G401 (cell line): ENCODE measurements at places on chromosomes 12 and 14. TPM values are rescaled to one million over a fixed set of nuclear protein-coding genes. Genes with fewer than 3 reads are reported as not detected.

Gene IRAK3
- not detected in 2 replicates for total RNA-seq

Gene RBM23
- 62.2 and 78.0 TPM in 2 replicates for total RNA-seq

Gene NXPH4
- total RNA-seq = 0.49 TPM in 1 of 2 replicates, not detected in the other

Gene GPR84
- total RNA-seq = 1.0 TPM in 1 of 2 replicates, not detected in the other

Gene LHX5
- not detected in 2 replicates for total RNA-seq

Gene NOC4L
- 40.0 and 44.1 TPM in 2 replicates for total RNA-seq

Gene CDK17
- total RNA-seq = 13.9 and 26.2 TPM in 2 replicates

Gene KRT71
- total RNA-seq = not detected in 2 replicates

Gene ACIN1
- total RNA-seq = 80.3 and 95.3 TPM in 2 replicates

Gene TAS2R9
- total RNA-seq = not detected in 2 replicates

Gene PLCZ1
- not detected in 2 replicates for total RNA-seq

Gene DCD
- total RNA-seq = not detected in 2 replicates

Gene TCL1B
- total RNA-seq = not detected in 2 replicates

Gene CAPZA3
- total RNA-seq = not detected in 2 replicates

Gene KRT73
- total RNA-seq = not detected in 2 replicates

Gene CIDEB
- 1.7 TPM in 1 of 2 replicates, not detected in the other for total RNA-seq

Gene TUNAR
- not detected in 2 replicates for total RNA-seq

Gene FITM1
- 0.88 TPM in 1 of 2 replicates, not detected in the other for total RNA-seq

Gene YLPM1
- total RNA-seq = 10.4 and 12.2 TPM in 2 replicates

Gene FGF23
- total RNA-seq = not detected in 2 replicates

Gene STON2
- total RNA-seq = 0.10 TPM in 1 of 2 replicates, not detected in the other

Gene MSRB3
- 132 and 147 TPM in 2 replicates for total RNA-seq

Gene PELI2
- under 0.01 and 0.10 TPM in 2 replicates for total RNA-seq

Gene SLC17A8
- 0.80 TPM in 1 of 2 replicates, not detected in the other for total RNA-seq

Gene SLC11A2
- total RNA-seq = 24.6 and 37.1 TPM in 2 replicates

Gene KRT77
- total RNA-seq = not detected in 2 replicates

Gene ZDHHC22
- total RNA-seq = 0.25 TPM in 1 of 2 replicates, not detected in the other

Gene ACOT4
- total RNA-seq = not detected in 2 replicates

Gene TBC1D30
- total RNA-seq = 11.4 and 16.0 TPM in 2 replicates

Gene DAO
- total RNA-seq = 21.5 and 22.1 TPM in 2 replicates

Gene TMEM179
- total RNA-seq = not detected in 2 replicates

Gene NID2
- total RNA-seq = not detected in 2 replicates

Gene NCAPD2
- total RNA-seq = 86.1 and 102 TPM in 2 replicates
